ENCODE measurements at places on chromosomes 4 and X.

GRCh38 chr4:169657470-169658107 is 37.2 kb downstream of the CLCN3 start:
- DNase-seq = no peak

DNA sequence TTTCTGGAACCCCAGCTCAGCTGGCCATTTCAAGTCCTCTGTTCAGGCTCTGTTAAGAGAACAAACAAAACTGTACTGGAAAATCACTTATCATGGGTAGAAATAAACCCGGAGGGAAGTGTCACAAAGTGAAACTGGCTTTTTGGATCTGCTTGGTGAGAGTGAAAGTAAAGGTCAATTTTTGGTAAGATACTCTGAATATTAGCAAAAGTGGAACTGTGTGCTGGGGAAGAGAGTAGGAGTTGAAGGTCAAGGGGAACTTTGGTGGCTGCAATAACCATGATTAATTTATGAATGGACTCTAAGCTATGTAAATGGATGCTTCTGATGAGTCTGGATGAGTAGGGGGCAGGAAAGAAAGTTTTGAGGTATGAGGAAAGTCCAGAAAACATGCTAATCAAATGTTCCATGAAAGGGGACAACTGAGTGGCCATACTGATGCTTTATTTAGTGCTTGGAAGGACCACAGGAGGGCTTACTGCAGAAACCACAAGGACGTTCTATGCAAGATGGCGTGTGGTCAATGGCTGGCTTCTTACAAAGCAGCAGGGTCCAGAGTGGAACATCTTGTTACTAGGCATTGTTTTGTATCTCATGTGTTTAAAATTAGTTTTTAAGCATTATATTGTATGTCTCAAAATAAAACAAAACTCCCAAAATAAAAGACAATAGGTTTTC is 36.8 kb upstream of the TNIP3 start:
- DNase-seq = no peak

GRCh38 chr4:157674699-157675098 is 454.2 kb downstream of the GRIA2 start:
- no peak for DNase-seq

GRCh38 chrX:101287402-101287801 is 3.7 kb downstream of the TAF7L start:
- peak; percentile 65 for DNase-seq

DNA sequence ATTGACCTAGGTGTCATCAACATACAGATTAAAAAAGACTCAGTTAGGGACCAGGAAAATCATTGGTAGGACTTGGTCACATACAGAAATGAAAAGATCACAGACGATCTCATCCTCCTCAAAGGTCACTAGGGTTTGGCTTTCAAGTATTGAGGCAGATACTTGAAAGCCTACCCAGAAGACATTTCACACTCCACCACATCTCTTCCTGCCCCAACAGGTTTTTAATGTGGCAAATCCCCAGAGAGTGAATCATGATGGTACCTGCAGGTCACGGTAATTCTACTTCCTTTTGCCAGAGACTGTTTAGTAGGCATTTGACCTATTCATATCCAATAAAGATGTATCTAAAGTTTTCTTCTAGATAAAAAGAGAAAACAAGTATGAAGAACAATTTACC is 44.1 kb downstream of the INPP4B start:
- DNase-seq = no peak

GRCh38 chr4:167183036-167183435 is 51.3 kb downstream of the SPOCK3 start:
- DNase-seq = no peak

Measured in fibroblast of the aortic adventitia (primary cell).